ENCODE measurements at places on chromosomes 2 and 18.
A peak's percentile ranks its signal among the peaks of the same experiment; 100 is the strongest.

DNA sequence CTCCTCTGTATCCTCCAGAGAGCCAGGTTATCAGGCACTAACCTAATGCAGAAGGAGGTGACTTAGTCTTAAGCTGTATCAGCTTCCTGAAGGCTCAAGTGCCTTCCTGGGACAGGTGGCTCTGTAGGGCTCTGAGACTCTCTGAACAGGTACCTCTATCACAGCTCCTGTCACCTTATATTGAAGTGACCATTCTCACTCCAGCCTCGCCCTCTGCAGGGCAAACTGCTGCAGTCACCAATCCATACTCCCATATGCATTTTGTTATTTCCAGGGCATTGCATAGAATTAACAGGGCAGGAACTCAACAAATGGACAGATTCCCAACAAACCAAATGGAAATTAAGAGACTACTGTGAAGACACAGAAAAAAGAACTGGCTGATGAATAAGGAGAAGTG is 203.0 kb upstream of the REV1 start:
- DNase-seq = no peak

GRCh38 chr2:225074366-225074765 is 32.1 kb upstream of the DOCK10 start:
- no peak for DNase-seq

DNA sequence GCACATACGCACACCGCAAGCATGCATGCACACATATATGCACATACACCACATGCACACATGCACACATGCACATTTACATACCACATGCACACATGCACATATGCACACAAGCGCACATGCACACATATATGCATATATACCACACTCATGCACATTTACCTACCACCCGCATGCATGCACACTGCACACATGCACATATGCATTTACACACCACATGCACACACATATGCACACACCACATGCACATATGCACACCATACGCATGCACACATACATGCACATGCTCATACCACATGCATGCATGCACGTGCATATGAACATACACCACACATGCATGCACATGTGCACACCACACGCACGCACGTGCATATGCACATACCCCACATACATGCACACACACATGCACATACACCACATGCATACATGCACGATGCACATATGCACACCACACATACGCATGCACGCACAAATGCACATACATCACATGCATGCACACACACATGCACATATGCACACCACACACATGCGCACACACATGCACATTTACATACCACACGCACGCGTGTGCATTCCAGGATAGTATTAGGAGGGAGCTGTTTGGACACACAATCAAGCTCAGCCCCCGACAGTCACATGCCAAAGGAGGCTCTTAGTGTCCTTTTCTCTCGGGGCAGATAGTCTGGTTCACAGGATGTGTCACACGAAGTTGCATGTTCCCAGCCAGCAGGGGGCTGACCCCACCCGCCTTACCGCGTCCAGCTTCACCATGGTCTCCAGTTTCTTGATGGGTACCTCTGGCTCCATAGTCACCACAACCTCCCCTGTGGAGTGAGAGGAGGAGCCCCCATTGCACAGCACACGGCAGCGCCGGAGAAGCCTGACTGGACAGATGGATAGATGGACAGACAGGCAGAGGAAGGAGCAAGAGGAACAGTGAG is 5.9 kb downstream of the OTOF start:
- no peak for DNase-seq

DNA sequence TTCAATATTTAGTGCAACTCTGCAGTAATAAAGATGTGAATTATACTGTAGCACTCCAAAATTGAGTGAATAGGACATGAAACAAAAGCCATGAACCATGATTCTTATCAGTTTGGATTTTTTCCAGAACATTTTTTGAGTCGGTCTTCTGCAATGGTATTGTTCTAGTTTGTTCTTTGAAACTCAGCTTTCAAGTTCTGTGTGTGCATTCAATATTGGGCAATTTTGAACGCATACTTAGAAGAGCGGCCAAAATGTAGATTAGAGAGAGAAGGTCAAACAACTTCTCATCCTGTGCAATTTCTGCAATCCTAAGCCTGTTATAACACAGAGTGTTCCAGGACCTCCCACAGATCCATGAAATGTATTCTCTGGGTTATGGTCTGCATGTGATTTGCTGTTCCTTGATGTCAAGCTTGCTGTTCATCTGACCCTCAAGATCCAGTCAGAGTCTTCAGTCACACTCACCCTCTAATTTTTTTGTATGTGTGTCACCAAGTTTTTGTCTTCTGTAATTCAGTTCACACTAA is 48.3 kb downstream of the TSPYL6 start:
- DNase-seq = no peak

- DNase-seq = no peak
Measured at GRCh38 chr2:127083819-127084503, 23.0 kb downstream of the BIN1 start.

DNA sequence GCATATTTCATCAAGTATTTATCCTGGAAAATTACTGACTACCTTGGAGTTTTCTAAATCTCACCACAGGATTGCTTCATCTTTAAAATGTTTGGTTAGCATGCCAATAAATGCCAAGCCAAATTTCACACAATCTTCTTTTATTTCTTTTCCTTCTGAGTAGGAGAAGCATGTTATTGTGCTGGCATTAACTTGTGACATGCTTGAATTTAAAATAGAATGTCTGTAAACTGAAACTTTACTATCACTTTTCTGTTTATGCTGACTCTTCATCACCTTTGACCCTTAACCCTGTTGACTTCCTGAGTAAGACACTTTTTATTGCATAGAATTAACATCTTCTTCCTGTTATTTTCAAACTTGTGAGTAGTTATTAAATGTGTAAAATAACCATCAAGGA is 56.2 kb upstream of the LRRTM4 start:
- no peak for DNase-seq

DNA sequence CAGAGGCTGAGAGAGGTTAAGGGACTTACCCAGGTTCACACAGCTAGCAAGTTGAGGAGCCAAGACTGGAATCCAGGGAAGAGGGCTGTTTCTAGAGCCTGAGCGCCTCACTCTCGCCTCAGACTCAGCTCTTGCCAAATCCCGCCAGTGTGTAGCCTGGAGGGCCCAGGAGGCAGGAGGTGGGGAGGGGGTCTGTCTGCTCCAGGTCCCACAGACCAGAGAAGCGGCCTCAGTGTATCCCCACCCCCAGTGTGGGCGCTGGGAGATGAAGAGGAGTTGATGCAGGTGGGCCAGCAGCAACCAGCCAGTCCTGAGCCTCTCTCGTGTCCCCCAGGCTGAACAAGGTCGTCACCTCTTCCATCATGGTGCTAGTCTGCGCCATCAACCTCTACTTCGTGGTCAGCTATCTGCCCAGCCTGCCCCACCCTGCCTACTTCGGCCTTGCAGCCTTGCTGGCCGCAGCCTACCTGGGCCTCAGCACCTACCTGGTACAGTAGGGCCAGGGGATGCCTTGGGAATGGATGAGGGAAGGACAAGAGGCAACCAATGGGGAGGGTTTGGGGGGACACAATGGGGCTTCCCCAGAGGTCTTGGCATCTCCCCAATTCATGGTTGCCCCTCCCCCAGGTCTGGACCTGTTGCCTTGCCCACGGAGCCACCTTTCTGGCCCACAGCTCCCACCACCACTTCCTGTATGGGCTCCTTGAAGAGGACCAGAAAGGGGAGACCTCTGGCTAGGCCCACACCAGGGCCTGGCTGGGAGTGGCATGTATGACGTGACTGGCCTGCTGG is 5.2 kb upstream of the CTDSP1 start:
- DNase-seq = peak; percentile 49

DNA sequence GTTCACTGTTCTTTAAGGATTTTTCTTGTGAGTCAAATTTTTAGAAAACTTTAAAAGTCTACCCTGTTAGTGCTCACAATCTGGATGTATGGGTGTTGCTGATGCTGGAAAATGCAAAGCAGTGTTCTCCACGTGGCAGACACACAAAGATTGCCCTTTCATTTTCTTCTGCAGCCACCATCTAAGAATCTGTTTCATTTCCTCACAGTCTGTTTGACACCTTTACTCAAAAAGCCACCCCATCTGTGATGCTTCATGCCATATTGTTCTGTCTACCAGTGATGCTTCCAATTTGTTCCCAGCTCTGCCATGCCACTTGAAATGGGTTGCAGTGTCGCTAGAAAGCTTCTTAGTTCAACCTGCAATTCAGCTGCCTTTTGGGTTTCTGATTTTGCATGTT is 464.2 kb upstream of the UBE2E3 start:
- no peak for DNase-seq

- DNase-seq = no peak
Measured at GRCh38 chr2:174776675-174777074, 12.4 kb upstream of the CHRNA1 start.

DNA sequence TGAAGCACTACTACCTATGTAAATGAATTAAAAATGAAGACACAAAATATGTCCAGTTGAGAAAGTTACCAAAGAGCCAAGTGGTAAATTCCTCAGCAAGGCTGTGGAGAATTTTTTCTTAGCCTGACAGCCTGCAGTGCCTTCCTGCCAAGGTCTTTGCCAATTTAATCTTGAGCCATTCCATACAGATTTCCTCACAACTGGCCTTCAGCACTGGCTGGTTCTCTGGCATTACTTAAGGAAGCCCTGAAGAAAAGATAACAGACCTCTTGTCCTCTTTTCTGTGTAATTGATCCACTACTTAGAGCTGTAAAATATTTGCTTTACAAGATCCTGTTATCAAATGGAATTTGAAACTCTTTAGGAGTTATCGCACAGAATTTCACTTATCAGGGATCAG is 334.2 kb upstream of the LRRTM1 start:
- DNase-seq = no peak

GRCh38 chr18:57664568-57665165 is 43.0 kb upstream of the NARS1 start:
- no peak for DNase-seq

DNA sequence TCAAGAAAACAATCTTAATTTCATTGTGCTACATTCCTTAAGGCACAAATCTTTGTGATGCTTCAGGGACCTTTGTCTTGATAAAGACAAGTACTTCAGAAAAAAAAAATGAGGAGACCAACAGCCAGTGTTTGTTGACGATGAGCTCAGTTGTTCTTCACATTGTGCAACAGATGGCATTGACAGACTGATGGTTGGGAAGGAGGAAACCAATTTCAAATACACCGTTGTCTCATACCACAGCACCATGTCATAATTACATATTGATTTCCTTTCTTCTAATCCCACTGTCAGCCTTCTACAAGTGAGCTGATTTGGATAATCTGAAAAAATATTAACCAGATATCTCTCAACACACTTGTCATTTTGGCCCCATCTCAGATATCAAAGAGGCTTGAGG is 53.7 kb upstream of the GRB14 start:
- no peak for DNase-seq

DNA sequence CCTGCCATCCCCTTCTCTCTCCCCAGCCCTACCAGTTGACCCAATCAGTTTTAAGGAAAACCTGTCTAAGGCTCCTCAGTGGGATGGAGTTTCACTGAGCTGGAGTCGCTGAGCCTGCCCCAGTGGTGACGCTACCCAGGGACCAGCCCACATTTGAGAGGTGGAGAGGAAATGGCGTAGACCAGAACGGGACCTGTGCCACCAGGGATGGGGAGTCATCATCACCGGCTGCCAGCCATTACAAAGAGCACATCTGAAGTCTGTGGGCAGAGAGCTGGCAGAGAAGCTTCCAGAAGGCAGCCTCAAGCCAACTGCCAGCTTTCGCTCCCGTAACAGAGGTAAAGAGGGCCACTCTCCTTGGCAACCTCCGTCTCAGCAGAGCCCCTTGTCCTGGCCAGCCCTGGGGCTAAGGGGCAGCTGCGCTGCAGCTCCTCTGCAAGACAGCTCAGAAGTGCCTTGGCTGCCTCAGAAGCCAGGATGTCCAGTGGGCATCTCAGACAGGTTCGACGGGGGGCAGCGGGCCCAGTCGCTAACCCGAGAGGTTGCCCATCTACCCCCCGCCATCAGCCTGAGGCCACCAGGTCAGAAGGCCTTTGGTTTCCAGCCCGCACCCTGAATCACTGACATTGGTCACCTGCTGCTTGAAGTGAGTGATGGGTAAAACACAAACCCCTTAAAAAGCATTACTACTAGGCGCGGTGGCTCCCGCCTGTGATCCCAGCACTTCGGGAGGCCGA is 15.4 kb downstream of the SDC1 start:
- no peak for DNase-seq

GRCh38 chr18:27665264-27665799 is 480.2 kb upstream of the CHST9 start:
- DNase-seq = no peak

DNA sequence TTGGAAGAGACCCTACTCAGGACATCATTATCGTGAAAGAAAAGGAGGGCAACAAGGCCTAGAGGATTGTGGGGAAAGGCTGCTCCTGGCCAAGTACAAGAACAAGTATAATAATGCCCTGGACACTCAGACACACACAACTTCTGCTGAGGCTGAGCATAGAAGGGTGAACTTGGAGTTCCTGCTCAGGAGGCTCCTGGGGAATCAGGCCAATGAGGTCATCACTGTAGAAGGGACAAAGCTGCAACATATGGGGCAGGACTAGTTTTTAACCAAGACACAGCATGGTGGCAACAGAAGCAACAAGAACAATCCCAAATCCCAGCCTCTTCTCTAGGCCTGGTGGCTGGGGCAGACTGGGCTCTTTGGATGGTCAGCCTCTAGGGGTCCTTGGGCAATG is 102.6 kb downstream of the POLR1A start:
- DNase-seq = no peak

DNA sequence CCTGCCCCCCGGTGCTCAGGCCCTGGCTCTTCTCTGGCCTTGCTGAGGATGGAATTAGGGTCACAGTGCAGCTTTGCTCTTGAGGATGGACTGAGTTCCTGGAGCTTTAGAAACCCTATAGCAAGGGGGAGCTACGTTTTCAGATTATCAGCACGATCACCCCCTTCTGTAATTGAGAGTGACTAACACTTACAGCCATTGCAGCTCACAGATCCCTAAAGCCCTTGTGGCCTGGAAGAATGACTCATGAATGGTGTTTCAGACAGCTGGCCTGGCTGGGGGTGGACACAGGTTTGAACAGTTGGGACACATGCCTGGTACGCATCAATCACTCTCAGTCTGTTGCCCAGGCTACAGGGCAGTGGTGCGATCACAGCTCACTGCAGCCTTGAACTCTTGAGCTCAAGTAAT is 79.7 kb upstream of the IGFBP5 start:
- no peak for DNase-seq

GRCh38 chr18:64165906-64166305 is 17.0 kb upstream of the LINC00305 start:
- DNase-seq = no peak

- DNase-seq = no peak
Measured at GRCh38 chr2:102424754-102425153, 1.8 kb downstream of the IL18RAP start.

- no peak for DNase-seq
Measured at GRCh38 chr18:60537074-60537473, 164.5 kb upstream of the MC4R start.

DNA sequence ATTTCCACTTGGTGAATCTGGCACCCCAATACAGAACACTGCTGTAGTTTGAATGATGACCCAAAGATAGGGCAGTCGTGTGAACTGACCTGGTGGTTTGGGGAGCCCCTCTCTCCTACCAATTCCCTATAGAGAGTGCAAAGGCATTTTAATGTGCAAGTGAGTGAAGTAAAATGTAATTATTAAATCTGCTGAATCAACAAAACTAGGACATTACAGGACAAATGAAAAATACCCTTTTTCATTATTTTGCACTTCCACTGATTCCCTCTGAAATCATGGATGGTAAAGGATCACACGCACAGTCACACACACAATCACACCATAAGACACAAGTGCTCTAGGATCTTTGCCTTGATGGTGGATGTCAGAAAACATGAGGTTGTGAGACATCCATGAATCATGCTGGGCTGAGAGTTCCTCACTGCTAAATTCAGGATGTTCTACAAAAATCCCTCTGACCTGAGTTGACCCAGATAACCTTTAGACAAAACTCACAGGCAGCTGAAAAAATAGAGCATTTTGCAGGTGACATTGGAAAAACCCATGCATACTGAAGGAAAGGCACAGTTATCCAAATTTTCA is 197.4 kb downstream of the FBXO15 start:
- DNase-seq = no peak
